NCI-H526 treated with DMSO at 0.1 percent for 48 hours (cell line): ENCODE measurements at places on chromosomes 3 and 15.

DNA sequence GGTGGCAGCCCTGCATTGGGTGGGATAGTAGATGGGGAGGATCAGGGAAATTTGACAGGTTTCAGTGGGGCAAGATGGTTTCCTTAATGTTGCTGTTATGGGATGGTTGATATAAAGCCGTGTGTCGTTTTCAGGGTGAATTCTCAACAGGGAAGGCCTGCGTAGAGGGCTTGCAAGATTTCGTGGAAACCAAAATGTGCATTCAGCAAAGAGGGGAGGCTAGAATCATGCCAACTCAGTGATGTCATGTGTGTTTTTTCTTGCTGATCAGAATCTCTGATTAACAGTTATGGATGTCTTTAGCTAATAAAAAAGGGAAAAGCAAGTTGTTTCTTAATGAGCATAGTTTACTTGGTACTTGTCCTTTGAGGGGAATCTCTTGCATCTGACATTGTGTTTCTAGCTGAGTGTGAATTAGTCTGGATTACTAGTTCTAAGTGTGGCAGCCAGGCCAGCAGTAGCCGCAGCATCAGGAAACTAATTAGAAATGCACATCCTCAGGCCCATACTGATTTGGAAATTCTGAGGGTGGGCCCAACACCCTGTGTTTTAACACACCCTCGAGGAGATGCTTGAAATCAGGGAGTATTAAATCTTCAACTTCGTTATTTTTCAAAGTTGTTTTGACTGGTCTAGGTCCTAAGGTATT lies 24.8 kb downstream of the MRAS start:
- DNase-seq, result no peak

- no peak for DNase-seq
Measured at GRCh38 chr3:27568393-27568792, 84.2 kb upstream of the SLC4A7 start.

DNA sequence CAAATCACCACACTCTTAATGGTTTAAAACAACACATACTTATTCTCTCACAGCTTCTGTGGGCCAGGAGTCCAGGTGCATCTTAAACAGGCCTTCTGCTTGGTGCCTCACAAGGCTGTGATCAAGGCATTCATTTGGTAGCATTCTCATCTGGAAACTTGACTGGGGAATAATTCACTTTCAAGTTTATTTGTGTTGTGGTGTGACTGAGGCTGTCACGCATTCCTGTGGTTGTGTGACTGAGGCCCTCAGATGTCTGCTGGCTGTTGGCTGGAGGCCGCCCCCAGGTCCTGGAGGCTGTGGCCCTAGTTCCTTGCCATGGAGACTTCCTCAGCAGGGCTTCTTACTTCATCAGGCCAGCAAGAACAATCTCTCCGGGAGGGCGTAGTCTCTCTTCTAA lies 16.9 kb upstream of the FAM3D start:
- DNase-seq, result no peak

DNA sequence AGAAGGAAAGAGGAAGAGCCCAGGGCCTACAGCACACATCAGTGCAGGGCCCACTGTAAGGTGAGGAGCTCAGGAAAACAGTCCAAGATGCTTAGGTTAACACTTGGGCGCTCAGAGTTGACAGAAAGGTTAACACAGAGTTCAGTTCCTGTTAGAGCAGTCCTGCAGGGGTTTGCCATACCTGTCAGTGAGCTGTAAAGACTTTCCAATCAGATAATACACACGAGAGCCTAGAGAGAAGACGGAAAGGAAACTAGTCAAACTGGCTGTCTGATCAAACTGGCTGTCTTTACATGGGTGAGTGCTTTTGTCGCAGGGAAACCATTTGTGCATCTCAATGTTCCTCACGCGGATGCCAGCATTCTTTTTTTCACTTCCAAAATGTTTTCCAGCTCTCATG lies 61.4 kb upstream of the ARHGEF26 start:
- no peak for DNase-seq

DNA sequence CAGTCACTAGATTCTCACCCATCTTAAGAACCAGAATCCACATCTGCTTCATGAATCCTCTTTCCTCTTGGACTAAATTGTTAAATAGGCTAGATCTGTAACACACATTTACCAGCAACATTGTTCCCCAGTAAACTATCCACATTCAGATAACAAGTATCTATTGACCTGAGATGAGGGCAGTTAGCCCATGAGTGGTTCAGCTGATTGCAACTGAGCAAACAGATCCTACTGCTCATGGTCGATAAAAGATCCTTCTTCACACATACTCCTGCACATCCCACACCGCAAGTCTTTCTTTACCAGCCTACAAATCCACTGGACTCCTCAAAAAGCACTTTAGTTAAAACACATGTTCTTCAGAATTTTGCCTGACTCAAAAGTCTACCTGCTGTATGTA lies 59.2 kb downstream of the UACA start:
- DNase-seq, result no peak

DNA sequence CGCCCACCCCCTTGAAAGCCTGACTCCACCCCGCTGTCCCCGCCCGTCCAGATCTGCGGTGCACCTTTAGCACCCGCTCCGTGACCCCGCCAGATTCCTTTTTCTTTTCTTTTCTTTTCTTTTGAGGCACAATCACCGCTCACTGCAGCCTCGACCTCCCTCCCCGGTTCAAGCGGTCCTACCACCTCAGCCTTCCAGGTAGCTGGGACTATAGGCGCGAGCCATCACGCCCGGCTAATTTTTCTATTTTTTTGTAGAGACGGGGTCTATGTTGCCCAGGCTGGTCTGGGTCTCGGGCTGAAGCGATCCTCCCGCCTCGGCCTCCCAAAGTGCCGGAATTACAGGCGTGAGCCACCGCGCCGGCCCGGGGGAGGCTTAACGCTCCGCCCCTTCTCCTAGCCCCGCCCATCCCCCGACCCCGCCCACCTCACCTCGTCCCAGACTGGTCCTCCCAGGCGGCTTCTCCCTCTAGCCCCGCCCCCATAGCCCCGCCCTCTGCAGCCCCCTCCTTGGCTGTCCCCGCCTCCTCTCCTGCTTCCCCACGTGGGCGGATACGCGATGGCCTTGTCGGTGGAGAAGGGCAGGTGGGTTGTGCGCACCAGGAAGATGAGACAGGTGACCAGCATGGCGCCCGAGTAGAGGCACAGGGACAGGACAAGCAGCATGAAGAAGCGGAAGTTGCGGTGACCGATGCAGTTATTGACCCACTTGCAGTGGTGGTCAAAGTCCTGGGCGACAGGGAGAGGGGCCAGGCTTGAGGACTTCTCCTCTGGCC lies 3.2 kb downstream of the ZDHHC19 start:
- no peak for DNase-seq

GRCh38 chr3:12932347-12932746 lies 91.0 kb upstream of the RPL32 start:
- no peak for DNase-seq

DNA sequence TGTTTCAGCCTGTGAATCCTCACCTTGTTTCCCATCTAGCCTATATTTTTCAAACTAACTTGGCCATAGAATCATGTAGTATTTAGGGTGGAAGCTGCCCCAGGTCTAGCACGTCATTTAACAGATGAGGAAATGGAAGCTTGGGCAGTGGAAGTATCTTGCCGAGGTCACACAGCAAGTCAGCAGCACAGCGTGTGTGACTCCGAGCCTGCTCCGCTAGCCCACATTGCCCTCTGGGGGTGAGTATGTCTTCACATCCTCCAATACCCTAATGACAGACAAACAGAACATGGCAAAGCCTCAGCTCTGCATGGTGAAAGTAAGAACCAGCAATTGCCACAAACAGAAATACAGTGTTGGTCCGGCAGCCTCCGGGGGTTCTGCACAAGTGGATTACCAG lies 2.2 kb upstream of the CCR5 start:
- DNase-seq, result no peak

DNA sequence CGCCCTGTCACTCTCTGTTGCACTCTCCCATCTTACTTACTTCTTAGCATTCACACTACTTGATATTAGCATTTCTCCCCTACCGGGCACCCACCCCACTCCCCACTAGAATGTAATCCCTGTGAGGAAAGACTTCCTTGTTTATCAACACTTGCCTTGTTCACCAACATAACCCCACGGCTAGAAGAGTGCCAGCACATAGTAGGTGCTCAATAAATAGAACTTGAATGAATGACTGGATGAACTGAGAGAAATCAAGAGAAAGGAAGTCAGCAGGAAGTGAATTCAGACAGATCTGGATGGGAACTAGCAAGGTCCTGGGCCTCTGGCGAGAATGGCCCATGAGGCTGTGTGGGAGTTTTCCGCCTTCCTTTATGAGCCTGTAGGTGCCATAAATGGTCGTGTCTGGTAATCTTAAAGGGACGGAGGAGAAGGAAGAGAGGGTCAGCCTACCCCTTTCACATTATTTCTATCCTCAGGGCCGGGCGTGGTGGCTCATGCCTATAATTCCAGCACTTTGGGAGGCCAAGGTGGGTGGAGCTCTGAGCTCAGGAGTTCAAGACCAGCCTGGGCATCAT lies 42.4 kb upstream of the HERC1 start:
- DNase-seq, result no peak

DNA sequence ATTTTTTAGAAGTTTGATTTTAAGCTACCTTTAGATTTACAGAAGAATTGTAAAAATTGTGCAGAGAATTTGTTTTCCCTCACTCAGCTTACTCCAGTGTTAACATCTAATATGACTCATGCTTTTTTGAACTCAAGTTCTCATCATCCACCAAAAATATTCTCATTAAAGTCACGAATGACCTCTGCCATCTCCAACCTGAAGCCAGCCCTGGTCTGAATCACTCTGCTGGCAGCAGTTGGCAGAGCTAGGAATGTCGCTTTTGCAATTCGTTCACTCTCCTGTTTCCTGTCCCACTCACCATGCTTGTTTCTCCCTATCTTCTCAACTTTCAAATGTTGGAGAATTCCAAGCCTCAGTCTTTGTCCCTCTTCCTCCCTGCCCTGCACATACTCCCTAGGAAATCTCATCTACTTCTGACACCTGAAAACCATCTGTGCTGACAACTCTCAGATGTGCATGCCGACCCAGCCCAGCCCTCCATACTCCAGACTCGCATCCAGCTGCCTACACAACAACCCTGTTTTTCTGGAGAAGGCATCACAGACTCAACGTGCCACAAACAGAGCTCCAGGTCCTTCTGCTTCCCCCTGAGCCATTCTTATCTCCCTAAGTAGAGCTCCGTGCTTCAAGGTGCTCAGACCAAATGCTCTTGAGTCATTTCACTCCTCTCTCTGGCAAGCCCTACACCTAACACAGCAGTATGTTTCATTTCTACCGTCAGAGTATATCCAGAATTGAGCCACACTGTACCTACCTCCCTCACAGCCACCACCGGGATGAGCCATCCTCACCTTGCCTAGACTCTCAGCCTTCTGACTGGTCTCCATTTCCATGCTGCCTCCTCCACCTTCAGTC lies 24.9 kb downstream of the PRR23E start:
- no peak for DNase-seq

- DNase-seq, result peak; percentile 96
Measured at GRCh38 chr3:46976326-46977190, at the start of gene CCDC12. CCDC12 (minus strand) TSS chr3:46976745; CDS start chr3:46976732, 13 bp downstream.

DNA sequence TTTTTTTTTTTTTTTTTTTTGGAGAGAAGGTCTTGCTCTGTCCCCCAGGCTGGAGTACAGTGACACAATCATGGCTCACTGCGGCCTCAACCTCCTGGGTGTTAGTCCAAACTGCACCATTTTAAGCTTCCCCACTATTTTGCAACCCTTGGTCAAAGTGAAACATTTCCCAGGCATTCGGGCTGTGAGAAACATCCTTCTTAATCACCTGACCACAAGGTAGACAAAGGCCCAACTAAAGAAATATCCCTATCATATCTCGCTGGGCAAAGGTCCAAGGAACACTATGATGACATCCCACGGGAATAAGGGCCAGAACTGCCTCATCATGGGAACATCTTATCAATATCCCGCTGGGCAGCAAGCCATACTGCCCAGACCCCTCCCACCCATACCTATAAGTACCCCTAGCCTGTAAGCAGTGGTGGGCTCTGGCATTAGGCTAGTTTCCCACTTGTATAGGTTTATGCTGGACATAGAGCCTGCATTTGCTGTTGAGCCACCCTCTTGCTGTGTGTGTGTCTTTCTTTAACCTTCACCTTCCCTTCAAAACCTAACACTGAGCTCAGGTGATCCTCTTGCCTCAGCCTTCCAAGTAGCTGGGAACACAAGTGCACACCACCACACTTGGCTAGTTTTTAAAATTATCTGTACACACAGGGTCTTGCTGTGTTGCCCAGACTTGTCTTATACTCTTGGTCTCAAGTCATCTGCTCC lies 95.2 kb downstream of the SEMA5B start:
- no peak for DNase-seq

DNA sequence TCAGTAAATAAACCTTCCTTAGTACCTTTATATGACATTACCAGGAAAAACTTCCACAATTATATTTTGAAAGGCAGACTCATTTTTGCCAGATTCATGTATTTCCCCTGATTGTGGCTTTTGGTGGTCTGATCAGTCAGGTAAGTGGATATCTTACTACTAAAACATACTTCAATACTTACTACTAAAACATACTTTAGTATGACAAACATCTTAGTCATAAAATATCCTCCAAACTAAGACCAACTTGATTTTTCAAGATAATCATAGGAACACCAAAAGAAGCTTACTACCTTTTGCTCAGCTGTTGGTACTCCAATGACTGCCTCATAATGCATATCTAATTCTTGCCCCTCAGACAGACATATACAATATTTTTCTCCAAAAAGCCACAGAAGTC lies 9.3 kb downstream of the TJP1 start:
- DNase-seq, result no peak

DNA sequence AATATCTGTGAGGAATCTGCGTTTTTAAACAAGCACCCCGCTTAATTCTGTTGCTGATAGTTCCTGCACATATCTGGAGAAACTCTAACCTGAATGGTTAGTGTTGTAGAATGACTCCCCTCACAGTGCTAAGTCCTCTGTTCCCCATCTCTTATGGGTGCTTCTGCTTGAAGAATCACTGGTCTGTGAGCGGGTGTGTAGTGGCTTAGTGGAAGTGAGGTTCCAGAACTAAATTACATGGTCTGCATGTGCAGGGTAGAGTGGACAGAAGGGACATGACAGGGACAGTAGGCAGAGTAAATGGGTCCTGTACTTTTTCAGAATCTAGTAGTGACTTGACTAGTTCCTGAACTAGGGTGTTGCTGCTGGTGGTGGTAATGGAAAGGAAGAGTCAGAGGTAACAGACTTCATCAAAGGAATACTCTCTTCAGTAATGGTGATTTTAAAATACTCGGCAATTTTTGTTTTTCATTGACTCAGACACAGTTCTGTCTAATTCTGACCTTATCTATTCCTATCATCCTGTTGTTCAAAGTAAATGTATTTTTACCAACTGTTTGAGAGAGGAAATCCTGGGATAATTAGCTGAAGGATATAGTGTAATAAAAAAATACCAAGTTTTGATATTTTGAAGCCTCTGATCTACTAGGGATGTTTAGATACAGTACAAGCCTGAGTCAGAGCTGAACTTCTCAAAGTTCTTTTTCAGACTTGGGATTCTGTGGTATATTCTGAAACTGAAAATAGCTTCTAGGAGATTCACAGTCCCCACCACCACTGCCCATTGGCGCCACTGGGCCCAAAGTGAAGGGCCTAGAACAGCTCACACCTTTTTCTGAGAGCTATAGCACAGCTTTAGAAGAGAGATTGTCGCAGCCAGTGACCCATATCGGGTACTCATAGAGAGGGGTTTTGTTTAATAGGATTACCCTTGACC lies 55.5 kb downstream of the FNDC3B start:
- no peak for DNase-seq

- DNase-seq, result no peak
Measured at GRCh38 chr3:50599716-50600118, 11.9 kb downstream of the CISH start.

- no peak for DNase-seq
Measured at GRCh38 chr3:18861137-18861536, 287.2 kb upstream of the KCNH8 start.
